ENCODE measurements at places on chromosomes 2 and 18.

- no peak for DNase-seq
Observed at GRCh38 chr2:147364597-147364996, 480.2 kb upstream of the ACVR2A start.

GRCh38 chr2:47073641-47074040, 81.5 kb downstream of the STPG4 start:
- no peak for DNase-seq

DNA sequence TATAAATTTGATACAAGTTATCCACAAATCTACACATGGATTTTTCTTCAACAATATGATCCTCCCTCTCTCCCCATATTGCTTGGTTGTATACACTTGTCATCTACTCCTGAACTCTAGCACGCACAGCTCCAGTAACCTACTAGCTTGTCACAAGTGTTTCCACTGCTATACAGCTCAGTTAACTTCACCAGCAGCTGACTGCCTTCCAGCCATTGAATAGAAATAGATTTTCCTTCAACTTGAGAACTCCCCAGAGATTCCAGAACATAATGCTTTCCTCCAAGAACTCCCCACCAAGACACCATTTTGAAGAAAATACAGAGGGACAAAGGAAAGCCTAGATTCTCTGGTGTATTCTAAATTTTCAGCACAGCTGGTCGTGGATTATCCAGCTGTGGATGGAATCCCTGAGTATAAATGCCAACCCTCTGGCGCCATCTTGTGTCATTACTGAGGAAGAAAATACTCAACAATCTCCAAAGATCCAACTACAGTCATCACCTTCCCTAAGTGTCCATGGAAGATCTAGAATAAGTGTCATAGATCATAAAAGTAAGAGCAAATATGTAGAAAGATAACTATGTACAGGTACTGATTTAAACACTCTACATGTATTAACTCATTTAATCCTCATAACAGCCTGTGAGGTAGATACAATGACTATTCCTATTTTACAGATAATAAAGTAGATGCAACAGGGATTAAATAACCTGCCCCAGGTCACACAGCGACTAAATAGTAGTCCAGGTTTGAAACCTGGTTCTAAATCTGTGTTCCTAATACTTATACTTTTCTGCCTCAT, 156.7 kb downstream of the ARHGAP28 start:
- no peak for DNase-seq

GRCh38 chr2:58428096-58429013, 187.2 kb upstream of the FANCL start:
- no peak for DNase-seq

DNA sequence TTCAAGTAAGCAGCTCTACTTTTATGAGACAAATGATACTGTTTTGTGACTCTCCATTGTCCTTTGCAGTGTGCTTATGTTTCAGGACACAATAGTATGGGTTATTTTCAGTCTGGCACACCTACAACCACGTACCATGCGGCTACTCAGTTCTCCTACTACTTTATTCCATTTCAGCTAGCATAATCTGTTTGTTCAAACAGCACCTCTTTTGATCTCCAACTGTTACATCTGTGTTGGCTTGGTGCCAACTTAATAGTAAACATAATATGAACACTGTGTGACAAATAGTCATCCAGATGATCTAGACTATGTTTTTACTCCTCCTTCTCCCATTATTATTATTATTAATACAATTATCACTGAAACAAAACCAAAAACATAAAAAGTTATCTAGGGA, 40.5 kb downstream of the MYO3B start:
- no peak for DNase-seq

DNA sequence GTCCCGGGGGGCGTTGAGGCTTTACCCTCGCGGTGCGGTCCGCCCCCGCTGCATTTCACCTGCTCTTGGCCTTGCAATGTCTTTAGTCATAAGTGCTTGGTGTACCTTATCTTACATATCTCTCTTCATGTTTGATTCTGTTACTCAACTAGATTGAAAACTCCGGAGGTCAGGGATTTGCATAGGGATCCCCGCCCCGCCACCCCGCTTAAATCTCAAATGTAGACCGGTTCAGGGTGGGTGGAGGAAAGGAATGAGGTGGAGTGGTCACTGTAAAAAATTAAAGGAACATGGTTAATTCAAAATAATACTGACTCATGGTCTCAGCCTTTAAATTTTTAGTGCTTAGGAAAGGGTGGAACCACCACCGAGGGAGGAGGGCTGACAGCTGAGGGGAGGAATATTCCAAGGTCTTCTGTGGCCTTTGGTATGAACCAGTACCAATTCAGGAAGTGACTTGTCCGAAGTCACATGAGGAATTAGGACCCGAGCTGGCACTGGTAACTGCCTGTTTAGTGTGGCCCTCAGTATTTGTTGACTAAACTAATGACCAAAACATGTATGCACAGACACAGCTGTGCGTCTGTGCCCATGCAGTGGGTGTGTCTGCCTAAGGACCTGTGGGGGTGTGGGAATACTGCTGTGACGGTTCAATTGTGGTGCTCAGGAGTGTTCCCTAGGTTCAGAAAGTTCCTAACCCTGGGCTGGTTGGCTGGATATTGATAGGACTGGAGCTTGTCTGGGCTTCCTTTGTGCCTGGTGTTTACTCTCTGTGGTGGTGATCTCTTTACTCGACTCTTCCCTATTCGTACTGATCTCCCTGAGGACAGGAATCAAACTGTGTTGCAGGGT, 1.0 kb downstream of the PLEKHB2 start:
- peak; percentile 48 for DNase-seq

GRCh38 chr2:36438449-36438977, 82.9 kb downstream of the CRIM1 start:
- DNase-seq, result no peak

DNA sequence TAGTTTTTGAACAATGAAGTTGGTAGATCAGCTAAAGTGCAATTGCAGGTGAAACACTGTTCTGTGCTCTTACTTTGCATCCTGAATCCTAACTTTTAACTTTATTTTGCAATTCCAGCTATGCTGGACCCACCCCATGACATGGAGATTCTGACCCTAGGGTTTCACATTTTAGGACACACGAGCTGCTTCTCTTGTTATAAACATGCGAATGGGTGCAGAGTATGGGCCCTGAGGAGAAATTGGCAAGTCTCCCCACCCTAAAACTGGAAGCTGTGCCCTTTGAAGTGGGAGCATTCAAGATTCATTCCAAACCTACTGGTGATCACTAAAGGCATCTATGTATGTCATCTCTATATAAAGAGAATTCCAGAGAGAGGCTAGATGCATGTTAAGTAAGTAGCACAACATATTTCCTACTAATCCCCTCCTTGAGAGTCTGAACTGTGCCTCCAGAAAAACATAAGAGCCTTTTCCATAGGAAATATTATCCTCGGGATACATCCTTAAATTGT, 794.3 kb upstream of the ZEB2 start:
- no peak for DNase-seq

DNA sequence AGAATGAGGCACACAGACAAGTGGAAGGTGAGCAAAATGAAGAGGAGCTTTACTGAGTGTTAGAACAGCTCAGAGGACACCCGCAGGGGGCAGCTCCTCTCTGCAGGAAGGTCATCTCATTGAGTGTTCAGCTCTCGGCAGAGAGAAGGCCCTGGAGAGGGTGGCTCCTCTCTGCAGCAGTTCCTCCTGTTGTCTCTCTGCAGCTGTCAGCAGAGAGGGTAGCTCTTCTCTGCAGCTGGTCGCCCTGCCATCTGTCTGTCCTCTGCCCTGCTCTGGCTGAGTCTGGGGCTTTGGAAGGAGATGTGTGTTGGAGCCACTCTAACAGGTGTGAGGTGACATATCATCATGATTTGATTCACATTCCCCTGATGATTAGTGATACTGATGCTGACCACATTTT, 6.8 kb upstream of the SNTG2 start:
- no peak for DNase-seq

All from stimulated activated naive CD4-positive, alpha-beta T cell treated with Interleukin-2 at 50 U/mL for 16 hours (primary cell).